Hematopoietic multipotent progenitor cell treated with erythropoietin and hydrocortisone succinate and interleukin-3 and kit ligand, for 6 days (in vitro differentiated cells): ENCODE measurements at places on chromosomes 2 and 18.

DNA sequence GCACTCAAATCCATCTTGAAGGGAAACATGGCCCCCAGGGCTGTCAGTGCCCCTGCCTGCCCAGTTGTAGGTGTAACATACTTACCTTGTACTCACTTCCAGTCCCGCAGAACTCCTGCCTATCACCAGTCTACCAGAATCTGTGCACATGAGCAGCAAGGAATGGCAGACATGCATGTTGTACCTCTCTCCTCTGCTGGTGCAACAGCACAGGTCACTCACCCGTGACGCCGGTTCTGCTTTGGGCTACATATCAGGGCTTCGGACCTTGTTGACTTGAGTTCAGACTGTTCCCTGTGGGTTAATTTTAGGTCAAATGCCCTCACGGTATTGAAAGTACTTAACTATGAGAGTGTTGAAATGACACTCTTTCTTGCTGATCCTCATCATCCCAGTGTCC is 215.7 kb downstream of the TPGS2 start:
- DNase-seq: no peak

DNA sequence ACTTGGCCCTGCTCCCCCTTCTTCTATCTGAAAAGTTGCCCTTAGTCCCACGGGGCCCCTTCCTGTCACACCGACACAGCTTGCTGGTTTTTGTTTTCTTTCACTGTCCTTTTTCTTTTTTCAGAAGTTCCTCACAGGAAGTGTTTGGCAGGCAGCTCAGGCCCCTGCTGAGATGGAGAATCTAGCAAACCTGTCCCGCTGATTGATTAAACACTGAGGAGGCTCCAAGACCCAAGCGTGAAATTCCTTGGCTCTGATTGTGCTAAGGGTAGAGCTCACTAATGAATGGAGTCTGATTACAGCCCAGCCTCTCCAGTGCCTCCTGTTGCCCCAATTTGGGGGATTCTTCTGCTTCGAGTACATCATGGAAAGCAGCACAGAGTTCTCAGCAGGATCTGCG is 365.9 kb upstream of the MEX3C start:
- no peak for DNase-seq

GRCh38 chr2:69386789-69387734 is at the start of gene GFPT1:
GFPT1 (minus strand) TSS chr2:69387227; CDS start chr2:69387071, 156 bp downstream.
- peak; percentile 92 for DNase-seq

GRCh38 chr2:183242937-183243336 is 118.7 kb downstream of the NUP35 start:
- peak; percentile 11 for DNase-seq

DNA sequence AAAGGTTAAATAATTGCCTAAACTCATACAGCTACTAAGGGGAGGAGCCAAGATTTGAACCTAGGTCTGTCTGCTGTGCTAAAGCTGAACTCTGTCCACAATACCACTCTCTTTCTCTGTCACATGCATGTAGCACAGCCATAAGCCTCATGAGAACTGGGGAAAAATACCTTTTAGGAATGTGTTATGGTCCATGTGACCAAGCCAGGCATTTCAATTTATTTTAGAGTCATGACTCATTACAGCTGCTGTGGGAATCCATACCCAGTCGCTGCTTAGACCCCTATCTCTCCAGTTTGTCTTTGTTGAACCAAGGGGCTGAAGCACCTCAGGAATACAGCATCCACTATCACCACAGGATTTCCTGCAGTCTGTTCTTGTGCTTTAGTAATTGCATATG is 200.0 kb upstream of the SIX3 start:
- DNase-seq: no peak

GRCh38 chr2:205022841-205023240 is 477.6 kb downstream of the PARD3B start:
- no peak for DNase-seq

- DNase-seq: no peak
Measured at GRCh38 chr18:9135081-9135911, 1.3 kb upstream of the ANKRD12 start.

- DNase-seq: no peak
Measured at GRCh38 chr18:35247412-35248249, 6.8 kb downstream of the ZNF397 start.

DNA sequence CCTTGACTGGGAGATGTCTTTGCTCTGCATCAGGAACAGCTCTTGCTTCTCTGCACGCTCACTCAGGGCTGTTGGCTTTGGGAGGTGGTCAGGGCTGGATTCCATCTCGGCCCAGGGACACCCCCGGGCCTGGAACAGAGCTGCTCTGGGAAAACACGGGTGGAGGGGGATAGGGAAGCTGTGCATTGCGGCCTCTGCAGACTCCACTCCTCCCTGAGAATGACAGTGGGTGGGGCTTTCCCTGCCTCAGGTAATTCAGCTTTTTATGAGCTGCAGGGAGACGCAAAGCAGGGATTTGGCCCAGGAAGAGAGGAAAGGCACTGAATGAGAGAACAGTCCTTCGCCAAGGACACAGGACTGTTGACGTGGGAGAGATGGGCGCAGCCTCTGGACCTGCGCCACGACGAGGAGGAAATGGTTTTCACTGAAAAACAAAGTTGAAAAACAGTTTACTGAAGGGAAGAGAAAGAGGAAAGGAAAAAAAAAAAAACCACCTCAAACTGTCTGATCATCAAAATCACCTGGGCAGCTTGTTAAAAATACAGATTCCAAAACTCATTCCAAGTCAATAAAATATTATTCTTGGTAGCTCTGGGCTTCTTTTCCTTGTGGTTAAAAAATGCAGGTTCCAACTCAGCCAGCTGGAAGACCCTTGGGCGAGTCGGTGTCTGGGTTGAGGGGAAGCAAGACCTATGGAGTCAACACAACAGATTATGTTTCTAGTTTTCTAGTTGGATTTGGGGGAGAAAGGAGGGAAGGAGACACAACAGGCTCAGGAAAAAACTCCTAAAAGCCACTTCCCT is 194.0 kb downstream of the ZFP36L2 start:
- no peak for DNase-seq

DNA sequence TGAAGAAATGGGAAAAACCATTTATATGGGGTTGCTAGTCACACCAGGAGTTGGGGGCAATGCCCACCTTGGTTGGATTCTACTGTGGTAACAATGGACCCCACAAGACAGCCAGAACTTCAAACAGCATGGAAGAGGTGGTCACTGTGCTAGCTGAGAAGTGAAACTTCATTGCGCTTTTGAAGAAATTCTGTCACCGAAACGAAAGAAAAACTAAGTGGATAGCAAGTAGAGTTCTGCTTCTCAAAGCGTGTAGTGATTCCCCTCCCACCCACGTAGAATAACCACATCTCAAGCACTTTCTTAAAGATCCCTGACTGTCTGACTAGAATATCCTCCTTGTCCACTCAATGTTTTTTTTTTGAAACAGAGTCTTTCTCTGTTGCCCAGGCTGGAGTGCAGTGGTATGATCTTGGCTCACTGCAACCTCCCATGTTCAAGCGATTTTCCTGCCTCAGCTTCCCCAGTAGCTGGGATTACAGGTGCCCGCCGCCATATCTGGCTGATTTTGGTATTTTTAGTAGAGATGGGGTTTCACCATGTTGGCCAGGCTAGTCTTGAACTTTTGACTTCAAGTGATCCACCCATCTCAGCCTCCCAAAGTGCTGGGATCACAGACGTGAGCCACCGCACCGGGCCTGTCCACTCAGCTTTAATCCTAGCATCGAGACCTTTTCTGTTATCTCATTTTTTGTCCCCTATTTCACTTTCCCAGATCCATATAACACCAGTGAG is 30.1 kb upstream of the CCL20 start:
- DNase-seq: no peak
